Left lung (tissue), 14 donors: ENCODE measurements at places on chromosomes 5 and 9. TPM values are rescaled to one million over a fixed set of nuclear protein-coding genes. Genes with fewer than 3 reads are reported as not detected.
A peak's percentile ranks its signal among the peaks of the same experiment; 100 is the strongest.

DNA sequence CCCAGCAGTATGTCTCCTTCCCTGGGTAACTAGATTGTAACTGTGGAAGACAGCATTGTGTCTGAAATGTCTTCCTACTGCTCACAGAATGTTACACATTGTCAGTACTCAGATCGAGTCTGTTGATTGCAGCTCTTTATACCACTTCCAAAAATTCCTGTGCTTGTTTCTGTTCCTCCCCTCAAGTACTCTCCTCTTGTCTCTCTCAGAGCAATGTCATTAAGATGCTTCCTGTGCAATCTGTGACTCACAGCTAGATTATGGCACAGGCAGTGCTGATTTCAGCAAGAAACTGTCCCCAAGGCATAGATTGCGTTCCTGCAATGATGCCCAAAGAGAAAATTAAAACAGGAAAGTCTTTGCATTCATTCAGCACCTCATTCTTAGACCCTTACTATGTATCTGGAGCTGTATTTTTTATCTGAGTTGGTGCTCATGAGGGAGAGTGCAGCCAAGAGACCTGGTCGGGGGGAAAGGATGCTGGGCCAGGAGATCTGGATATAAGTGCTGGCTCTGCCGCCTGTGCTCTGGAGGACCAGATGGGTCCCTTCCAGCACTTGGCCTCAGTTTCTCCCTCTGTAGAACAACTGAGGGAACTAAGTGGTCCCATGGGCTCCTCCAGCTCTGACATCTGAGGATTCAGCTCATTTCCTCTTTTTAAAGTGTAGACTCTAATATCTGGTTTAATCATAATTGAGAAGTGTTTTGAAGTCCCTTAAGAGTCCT lies 40.8 kb upstream of the GNPDA1 start:
- DNase-seq = no peak

GRCh38 chr5:34854459-34855174 lies 15.7 kb downstream of the TTC23L start:
- DNase-seq = no peak

DNA sequence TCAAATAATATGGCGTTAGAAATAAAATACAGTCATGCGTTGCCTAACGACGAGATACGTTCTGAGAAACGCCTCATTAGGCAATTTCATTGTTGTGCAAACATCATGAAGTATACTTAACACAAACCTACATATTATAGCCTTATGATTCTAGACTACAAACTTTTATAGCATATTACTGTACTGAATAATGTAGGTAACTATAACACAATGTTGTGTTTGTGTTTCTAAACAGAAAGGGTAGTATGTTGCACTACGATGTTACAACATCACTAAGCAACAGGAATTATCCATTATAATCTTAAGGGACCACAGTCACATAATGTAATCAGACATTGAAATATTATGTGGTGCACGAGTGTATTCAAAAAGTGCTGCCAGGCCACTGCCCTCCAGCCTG lies 3.0 kb upstream of the SMC2 start:
- no peak for DNase-seq

GRCh38 chr9:4894076-4894475 lies 91.0 kb upstream of the JAK2 start:
- DNase-seq = no peak

DNA sequence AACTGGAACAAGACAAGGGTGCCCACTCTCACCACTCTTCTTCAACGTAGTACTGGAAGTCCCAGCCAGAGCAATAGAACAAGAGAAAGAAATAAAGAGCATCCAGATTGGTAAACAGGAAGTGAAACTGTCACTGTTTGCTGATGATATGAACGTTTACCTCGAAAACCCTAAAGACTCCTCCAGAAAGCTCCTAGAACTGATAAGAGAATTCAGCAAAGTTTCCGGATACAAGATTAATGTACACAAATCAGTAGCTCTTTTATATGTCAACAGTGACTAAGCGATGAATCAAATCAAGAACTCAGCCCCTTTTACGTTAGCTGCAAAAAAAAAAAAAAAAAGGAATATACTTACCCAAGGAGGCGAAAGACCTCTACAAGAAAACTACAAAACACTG lies 306.6 kb downstream of the PLK2 start:
- no peak for DNase-seq

DNA sequence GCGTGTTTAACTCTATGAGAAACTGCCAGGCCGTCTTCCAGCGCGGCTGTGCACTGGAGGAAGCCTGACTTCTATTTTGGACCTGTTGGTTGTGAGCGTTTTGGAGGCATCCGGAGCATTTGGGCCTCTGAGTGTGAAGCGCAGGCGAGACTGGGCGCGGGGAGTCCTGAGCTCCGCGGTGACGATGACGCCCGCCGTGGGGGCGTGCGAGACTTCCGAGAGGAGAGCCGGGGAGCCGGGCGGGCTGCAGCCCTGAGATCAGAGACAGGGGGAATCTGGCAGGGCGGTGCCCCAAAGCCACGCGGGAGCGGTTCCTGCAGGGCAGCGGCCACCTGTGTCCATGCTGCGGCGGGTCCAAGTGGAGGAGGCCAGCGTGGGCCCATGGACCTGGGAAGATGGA lies 47.4 kb downstream of the NTNG2 start:
- DNase-seq = no peak

GRCh38 chr9:135711881-135712280 lies 9.9 kb downstream of the KCNT1 start:
- no peak for DNase-seq

DNA sequence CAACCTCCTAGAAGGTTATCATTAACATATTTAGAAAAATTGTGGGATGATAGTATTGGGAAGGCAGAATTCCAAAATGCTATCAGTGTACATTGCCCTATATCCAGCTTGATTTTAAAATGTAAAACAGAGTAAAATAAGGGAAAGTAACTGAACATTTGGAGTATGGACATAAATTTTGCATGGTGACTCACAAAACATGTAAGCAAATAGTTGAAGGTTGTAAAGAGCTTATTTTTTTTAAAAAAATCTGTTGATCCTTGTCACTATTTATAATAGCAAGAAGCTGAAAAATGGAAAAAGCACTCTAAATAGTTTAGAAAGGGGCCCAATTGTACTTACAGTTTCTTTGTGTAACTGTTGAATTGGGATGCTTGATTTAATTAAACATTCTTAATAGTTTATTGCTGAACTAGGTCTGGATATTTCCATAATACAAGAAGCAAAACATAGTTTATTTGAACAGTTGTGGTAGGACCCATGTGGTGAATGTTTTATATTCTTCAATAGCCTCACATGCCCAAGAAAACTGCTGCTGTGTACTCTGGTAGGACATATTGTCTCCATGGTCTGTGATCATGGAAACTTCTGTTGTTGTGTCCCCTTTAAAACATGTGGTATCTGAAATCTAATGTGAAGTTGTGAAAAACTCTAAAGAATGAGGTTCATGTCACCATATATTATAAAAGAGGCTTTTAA lies 82.4 kb downstream of the NNT start:
- no peak for DNase-seq

DNA sequence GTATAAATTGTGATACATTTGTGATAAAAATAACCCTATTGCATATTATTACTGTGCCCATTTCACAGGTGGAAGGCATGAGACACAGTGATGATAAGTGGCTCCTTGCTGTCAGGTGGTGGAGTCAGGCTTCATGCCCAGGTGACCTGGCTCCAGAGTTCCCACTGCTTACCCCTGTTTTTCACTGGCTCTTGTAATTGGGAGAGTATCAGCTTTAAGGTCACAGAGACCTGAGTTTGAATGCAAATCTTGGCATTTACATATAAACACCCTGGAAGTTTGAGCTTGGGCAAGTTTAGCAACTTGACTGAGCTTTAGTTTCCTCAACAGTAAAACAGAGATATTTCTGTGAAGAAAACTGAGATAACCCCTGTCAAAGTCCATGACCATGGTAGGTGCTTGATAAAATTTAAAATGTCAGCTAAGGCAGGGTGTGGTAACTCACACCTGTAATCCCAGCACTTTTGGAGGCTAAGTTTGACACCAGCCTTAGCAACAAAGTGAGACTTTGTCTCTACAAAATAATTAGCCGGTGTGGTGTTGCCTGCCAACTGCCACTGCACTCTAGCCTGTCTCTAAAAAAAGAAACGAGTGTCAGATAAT lies 29.2 kb downstream of the MAT2B start:
- DNase-seq = no peak

DNA sequence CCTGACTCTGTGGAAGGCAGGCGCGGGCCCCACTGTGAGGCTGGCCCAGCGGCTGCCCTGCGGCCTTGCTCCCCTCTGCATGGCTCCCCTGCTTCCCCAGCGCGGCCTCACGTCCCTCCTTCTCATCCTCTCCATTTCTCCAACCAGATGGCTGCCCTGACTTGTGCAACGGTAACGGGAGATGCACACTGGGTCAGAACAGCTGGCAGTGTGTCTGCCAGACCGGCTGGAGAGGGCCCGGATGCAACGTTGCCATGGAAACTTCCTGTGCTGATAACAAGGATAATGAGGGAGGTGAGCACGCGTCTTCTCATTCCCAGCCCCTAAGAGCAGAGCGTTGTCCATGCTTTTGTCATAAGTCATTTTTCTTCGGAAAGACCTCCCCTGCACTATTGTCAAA lies 129.0 kb upstream of the WWC1 start:
- DNase-seq = peak; percentile 33

- DNase-seq = no peak
Observed at GRCh38 chr9:6098431-6098830, 83.0 kb upstream of the RANBP6 start.

- DNase-seq = no peak
Observed at GRCh38 chr5:140823475-140823874, 2.1 kb downstream of the PCDHA5 start.

- DNase-seq = no peak
Observed at GRCh38 chr5:55868846-55869245, 17.7 kb downstream of the IL31RA start.

DNA sequence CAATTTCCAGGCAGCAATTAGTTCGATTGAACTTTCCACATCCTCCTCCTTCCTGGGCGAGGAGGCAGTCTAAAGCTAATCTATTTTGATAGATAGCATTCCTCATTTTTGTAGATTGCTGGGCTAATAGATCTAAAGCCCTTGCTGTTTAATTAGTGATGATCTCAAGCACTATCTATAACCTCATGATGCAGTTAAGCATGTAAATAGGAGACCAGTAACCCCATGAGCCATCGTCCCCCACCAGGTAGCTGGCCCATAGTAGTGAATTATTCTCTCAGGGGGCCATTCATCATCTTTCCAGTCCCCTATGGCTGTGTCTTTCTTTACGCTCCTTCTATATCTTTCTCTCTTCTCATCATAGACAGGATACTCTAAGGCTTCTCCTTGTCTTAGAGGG lies 14.9 kb downstream of the CEL start:
- DNase-seq = no peak

- DNase-seq = no peak
Observed at GRCh38 chr9:84615544-84615943, 54.0 kb upstream of the NTRK2 start.

DNA sequence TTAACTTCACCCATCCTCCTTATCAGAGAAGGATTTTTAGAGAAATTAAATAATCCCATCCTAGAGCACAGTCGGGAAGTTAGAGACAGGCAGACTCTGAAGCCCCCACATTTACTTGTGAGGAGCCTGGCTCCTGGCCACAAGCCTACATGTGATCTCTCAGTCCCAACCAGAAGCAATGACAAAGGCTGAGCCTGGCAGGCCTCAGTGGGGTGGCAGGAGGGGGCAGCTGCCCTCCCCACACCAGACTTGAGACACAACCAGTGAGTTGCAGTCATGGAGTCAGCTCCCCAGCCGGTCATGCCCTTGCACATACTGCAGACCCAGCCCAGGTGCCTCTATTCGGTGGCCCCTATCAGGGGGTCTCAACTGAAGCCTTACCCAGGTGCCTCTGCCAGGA lies 11.0 kb downstream of the NAIF1 start:
- DNase-seq = no peak

DNA sequence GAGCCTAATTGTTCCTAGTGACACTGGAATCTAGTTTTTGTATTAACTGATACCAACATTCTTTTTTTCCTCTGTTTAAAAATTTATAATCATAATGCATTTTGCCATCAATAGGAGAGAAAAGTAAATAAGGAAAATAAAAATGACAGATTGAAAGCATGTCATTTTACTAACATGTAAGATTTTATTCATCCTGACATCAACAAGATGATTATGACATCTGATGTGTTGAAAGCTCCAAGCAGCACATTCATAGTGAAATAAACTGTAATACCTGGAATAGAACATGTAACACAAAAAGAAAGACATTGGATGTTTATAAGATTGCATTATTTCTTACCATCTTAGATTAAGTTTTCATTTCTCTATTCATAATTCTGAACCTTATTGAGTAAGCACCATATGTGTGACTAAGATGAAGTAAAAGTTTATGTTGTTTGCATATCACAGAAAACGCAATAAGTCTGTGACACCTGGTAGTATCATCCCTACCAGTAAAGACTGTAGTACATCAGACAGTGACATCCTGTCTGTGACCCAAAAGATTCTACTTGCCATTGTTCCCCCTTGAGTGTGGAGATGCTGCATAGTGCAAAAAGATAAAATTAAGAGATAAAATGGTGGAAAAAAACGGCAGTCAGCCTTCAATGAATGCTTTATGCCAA lies 225.6 kb downstream of the PCSK5 start:
- no peak for DNase-seq

The SLC25A2 gene
- polyA plus RNA-seq = 0.14 TPM

The BRD3OS gene
- 23.1 TPM for polyA plus RNA-seq

The ZNF658 gene
- 7.3 TPM for polyA plus RNA-seq

The TNFSF15 gene
- polyA plus RNA-seq = 9.9 TPM

The SLC34A1 gene
- not detected for polyA plus RNA-seq

The CFAP157 gene
- 3.8 TPM for polyA plus RNA-seq

The TIGD6 gene
- polyA plus RNA-seq = 4.9 TPM

The MYMK gene
- not detected for polyA plus RNA-seq
